Glutamatergic neuron (in vitro differentiated cells): ENCODE measurements at places on chromosomes 2 and 18. TPM values are rescaled to one million over a fixed set of nuclear protein-coding genes. Genes with fewer than 3 reads are reported as not detected.

Gene TRIM43
- 2.3 TPM for total RNA-seq

Gene TSPYL6
- 0.27 TPM for total RNA-seq

DNA sequence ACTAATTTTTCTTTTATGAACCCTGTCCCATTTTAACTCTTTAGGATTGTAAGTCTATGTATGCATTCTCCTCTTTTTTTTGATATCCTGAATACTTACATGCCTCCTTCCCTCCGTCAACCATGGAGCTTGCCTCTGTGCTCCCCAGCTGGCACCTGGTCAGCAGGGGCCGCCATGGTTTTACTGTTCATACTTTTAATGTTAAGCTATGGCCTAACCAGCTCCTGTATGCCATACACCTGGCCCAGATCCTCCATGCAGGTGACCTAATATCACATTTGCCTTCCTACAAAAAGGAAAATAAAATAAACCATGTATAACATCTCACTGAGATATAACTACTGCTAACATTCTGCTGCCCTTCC lies 283.1 kb upstream of the TRIB2 start:
- DNase-seq: no peak

DNA sequence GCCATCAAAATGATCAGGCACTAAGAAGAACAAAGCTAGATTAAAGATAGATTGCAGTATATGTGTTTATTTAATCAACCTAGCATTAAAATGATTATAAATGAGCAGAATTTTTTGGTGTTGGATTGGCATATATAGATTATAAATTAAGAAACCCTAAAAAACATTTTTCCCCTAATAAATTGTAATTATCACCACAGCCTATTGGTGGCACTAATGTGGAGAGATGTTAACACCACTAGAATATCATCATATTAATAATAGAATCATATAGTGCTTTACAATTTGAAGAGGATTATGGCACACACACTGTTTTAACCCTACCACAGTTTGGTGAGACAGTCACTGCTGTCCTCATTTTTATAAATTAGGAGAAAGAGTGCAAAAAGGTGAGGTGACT lies 112.4 kb upstream of the RND3 start:
- DNase-seq: no peak

DNA sequence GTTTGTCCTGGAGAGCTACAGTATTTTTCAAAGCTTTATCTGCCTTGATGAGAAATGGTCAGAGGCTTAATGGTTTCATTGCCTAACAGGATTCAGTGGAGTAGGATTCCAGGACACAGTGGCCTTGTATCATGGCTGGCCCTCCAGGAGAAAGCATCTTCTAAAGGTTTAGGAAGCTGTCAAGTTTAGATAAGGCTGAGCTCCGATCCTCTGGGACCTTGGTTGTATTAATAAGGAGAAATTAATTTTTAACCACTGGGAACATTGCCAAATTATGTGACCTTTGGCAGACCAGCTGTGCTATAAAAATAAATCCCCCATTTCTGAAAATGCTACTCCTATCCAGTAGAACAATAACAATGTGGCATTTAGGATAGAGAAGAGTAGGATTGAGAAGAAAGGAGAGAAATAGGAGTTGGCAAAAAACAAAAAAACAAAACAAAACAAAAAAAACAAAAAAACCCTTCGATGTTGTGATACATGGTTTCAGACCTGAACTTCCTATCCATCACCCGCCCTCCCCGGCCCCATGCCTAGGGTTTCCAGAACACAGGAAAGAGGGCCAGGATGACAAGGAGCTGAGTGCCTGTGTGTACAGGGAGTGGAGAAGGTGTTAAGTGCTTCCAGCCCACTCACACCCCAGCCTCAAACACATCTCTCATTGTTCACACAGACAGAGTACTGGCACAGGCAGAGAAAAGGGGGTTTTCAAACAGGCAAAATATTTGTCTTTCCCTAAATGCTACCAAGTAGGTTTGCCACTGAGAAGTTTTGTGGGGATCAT lies 6.3 kb downstream of the NRP2 start:
- DNase-seq: no peak
